ENCODE measurements at places on chromosomes 12 and 14.

DNA sequence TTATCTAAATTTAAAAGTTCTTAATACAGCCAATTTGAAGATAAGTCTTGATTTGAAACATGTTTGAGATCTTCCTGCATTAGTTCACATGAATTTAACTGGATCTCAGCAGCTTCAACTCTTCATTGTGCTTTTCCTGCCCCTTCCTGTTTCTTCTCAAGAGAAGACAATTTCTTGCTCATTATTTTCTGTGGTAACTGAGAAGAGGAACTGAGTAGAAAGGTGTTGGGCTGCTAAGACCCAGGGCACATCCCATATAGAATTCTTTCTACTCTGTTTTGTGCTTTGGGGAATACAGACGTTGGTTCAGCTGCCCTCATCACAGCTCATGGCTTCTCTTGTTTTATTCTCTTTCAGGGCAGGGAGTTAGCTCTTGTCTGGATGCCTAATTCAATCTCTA, 110.2 kb downstream of the SNAPC1 start:
- no peak for DNase-seq

GRCh38 chr12:89073659-89074058, 278.6 kb downstream of the DUSP6 start:
- DNase-seq: no peak

GRCh38 chr14:53929871-53930715, 26.5 kb downstream of the BMP4 start:
- DNase-seq: no peak

DNA sequence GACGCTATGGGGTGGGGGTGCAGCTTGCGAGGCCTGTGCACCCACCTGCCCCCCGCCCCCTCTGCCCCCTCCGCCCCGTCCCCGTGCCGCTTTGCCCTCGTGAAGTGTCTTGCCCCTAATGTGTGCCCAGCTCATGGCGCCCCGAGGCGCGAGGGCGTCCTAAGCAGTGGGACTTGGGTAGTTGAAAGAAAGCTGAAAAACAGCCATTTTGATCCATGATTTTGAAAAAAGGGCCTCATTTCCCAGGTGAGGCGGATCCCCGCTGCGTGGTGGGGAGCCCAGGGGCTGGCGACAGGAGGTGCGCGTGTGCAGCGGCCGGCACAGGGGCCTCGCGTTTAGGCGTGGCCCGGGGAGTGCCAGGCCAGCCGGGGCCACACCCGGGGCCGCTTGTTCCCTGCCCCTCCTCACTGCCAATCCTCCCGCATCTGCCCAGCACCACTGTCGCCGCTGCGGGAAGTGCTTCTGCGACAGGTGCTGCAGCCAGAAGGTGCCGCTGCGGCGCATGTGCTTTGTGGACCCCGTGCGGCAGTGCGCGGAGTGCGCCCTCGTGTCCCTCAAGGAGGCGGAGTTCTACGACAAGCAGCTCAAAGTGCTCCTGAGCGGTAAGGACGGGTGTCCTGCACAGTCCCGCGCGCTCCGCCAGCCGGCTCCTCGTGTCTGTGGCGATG, 11.8 kb downstream of the ZFYVE21 start:
- DNase-seq: no peak

GRCh38 chr12:119682639-119683252, 14.8 kb downstream of the PRKAB1 start:
- DNase-seq: no peak

- DNase-seq: no peak
These were observed 24.1 kb upstream of the TRIM9 start for GRCh38 chr14:51118993-51119392.

DNA sequence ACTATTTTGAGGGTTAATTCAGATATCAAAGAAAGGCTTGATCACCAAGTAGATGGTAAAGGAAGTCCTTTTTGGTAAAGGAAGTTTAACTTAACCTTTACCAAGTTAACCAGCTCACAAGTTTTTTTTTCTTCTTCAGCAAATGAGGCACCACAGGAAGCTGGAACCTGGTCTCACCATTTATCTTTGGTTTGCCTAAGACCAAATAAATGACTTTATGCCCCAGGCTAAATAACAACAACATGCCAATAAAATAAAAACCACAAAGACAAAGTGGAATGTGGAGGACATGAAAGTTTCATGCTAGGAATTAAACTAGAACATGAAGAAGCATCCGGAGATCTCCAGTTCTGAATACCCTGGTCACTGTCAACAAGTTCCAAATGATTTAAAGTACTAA, 116.8 kb upstream of the PRICKLE1 start:
- DNase-seq: no peak

DNA sequence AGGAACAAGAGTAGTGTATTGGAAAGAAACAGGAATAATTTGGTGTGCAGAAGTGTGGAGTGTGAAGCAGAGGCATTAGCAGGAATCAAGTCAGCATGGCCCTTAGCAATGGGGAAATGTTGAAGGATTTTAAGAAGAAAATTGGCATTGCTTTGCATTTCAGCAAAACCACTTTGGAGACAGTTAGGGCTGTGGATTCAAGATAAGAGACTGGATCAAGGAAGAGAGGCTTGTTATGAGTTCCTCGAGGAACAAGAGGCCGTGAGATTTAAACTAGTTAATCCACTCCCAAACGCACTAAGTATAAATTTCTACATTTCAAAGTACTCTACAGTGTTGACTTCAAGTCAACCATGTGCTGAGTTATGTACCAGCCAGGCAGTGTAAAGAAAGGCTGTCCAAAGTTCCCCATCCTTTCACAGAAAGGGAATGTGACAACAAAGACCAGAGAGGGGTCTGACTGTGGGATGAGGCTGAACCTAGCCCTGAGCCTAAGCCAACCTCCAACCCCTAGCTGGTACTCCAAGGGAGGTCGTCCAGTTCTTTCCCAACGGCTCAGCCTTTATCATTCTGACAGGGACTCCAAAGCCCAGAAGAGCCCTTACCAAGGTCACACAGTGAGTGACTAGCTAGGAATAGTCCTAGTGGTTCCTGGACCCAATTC, 91.2 kb upstream of the BMP4 start:
- no peak for DNase-seq

DNA sequence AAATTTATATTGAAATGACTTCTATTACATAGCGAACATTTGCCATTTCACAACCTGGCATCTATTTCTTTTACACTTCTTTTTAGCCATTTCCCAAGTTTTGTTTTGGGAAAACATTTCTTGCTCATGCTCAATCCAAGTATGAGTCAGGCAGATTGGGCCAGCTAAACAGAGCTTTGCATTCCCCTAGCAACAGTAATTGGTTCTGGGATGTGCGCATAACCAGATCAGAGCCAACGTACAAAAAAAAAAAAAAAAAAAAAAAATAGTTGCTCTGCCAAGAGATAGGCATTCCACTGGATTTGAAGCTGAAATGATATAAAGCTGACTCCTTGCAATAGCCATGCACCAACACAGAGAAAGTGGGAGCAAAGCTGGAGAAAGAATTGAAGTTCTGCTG, 37.5 kb downstream of the PLCZ1 start:
- no peak for DNase-seq

- DNase-seq: no peak
These were observed 272.4 kb downstream of the ALX1 start for GRCh38 chr12:85552461-85552860.

DNA sequence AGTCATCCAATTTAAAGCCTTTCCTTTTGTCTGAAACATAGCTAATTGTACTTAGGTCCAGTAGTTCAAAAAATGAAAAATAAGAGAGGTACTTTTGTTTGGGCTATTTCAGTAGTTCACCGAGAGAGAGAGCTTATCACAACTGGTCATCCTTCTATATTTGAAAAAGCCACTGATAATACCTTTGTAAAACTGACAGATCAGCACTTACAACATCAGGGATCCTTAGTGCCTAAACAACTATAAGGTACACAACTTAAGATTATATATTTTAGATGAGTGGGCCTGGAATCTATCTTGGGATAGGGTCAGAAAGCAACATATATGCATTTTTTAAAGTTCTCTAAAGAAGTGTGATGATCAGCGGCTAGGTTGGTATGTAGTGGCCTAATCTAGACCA, 97.9 kb downstream of the SOX5 start:
- DNase-seq: no peak

GRCh38 chr12:88325816-88326189, 183.7 kb downstream of the TMTC3 start:
- no peak for DNase-seq

DNA sequence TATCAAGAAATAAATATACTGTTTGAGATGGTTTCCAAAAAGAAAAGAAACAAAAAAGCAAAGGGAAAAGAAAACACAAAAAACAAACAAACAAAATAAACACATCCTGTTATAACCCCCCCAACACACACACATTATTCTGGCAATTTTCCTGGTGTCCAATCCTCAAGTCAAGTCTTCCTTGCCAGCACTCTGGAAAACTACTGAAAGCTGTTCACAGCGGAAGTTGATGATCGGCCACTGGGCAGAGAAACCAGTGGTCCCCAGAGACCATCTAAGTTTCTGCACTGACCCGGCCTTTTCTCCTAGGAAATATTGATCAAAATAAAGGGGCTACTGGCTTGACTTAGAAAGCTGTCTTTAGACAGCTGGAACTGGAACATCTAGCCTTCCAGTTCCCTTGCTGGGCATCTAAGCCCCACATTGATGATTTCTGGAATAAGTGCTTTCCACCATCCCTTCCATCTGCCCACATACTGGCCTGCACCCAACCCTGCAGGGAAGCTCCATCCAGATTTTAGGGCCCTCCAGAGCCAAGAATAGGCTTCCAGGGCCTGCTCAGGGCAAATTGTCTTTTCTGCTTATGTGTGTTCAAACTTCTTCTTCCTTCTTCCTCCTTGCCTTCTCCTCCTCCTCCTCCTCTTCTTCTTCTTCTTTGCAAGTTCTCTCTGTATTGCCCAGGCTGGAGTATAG, 11.6 kb upstream of the PPP1CC start:
- DNase-seq: no peak

DNA sequence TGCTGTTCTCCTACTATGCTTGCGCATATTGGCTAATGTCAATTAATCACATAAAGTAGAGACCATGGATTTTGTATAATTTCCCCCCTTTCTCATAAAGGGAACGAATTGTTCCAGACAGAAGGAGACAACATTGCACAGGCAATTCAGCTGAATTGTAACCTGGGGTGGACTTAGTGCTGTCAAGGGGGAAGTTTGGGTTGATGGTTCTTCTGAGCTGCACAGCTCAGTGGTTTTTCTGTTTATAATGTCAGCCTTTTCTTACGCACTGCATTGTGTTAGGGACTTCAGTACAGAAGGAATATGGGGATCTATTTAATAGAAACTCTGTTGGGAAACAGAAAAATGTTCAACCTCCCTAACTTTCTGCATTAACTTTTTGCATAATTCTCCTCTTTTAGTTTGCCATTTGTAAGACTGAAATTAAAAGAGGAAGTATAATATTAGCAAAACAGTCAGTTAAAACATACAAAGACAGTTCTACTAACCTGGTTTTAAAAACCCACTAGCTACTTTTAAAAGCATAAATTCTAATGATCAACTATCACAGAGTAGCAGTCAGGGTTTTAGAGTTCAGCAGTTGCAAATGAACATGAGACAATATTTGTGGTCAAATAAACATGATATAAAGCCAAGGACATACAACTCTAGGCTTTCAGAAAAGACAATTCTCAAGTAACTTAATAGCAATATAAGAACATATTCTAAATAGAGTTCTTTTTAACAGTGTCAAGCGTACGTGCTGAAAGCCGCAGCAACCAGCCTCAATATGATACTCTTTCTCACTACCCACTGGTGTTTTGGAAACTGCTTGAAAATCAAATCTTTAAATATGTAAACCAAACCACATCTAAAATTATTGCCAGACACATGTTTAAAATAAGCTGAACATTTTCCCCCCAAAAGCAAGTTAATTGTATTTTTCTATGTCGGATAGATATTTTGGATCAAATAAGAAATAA, 393.0 kb downstream of the FSCB start:
- no peak for DNase-seq

DNA sequence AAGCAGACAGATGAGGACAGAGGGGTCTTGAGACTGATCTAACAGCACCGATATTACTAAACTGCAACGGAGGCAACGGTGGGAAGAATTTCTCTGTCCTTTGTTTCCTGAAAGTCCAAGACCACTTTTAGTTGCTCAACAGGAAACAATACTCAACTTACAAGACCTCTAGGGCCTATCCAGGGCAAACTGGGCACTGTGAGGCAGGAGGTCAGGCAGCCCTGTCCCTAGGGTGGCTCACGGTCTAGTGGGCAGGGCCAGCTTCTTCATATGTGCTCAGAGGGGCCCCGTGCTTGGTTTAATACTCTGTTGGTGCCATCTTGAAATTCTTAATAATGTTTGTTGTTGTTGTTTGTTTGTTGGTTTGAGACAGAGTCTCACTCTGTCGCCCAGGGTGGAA, 14.2 kb downstream of the SSH1 start:
- no peak for DNase-seq

- no peak for DNase-seq
These were observed 149.6 kb downstream of the ADAMTS20 start for GRCh38 chr12:43402436-43402835.

- no peak for DNase-seq
These were observed 115.9 kb downstream of the MED13L start for GRCh38 chr12:116161588-116161987.

DNA sequence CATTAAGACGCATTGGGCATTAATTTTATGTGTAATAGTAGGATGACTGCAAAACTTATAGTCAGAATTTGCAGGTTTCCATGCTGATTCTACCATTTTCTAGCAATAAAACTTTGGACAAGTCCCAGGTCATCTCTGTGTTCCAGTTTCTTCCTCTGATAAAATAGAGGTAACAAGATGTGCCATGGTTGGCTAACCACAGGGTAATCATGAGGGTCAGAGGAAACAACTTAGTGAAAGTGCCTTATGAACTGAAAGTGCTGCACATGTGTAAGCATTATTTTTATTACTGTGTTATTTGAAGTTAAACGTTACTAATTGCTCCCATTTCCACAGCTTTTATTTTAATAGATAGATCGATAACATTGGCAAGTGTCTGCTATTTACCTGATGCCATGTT, 21.1 kb downstream of the SMCO2 start:
- DNase-seq: no peak

DNA sequence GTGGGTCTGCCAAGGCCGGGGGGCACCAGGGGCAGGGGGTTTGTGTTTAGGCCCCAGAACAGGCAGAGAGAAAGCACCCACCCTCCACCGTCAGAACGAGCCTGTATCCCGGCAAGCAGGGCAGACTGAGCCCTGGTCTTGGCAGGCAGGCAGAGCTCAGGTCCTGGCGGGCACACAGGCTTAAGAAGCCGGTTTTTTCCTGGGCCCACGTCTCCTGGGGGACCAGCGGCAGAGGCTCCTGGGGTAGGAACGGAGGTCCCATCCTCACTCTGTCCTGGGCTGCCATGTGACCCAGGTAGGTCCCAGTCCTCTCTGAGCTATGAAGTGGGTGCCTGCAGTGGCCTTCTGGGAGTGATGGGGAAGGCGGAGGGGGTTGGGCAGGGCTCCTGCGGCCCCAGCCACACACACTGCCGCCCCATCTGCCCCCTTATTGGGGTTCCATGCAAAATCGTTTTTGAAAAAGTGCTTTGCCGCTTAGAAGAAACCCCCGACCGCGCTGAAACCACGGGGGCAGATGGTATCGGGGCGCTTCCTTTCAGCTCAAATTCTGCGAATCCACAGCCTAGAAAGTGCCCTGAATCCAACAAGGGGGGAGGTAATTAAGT, 24.2 kb downstream of the SH2B3 start:
- DNase-seq: peak; percentile 58

- no peak for DNase-seq
These were observed 6.6 kb downstream of the TSPAN19 start for GRCh38 chr12:85029456-85029855.

All from activated T-helper 9 cell treated with anti-CD3 and anti-CD28 coated beads, Interleukin-2, amount 50 U/mL, for 16 hours (primary cell).